NCI-H774 (cell line): ENCODE measurements at places on chromosomes 13 and 19.

- DNase-seq = no peak
These were observed 3.3 kb downstream of the RNASEH2B start for GRCh38 chr13:50912851-50913250.

- DNase-seq = no peak
These were observed 88.1 kb downstream of the TSC22D1 start for GRCh38 chr13:44487989-44488388.

DNA sequence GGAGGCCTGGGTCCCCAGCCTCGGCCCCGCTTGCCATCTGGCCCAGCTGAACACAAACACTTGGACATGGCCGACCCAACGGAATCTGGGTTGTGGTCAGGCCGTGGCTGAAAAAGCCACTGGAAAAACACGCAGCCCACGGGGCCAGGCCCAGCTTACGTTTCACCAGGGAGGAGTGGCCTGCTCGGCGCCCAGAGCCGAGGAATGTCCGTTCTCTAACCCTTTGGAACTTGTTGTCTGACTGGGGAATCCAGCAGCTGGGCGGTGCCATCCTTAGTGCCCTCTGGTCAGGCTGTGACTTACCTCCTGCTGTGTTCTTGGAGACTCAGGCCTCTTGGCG, 13.8 kb downstream of the CILP2 start:
- no peak for DNase-seq

- DNase-seq = no peak
These were observed 3.7 kb upstream of the LCP1 start for GRCh38 chr13:46185634-46186033.
